EL (cell line): ENCODE measurements at places on chromosomes 12 and 14.

- DNase-seq = no peak
These were observed 466.4 kb downstream of the MED13L start for GRCh38 chr12:115811045-115811444.

DNA sequence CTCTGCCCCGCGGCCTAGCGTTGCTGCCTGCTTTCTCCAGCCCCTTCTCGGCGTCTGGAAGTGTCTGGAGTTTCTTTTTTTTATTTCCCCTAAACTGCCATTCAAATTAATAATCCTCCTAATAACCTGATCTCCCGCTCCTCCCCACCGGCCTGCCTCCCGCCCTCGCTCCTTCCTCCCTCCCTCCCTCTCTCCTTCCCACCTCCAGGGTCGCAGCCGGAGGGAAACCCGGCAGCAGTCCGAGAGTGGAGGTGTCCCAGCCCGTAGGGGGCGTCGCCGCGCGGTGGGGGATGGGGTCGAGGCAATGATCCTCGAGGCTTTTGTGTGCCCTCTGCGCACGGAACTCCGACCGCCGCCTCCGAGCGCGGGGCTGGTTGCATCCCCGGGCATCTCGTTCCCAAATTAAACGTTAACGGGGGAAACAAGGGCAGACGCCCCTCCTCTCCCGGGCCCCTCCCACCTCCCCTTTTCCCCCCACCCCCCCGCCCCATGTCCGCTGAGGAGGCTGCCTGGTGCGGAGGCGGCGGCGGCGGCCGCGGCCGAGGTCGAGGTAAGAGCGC is 1.0 kb upstream of the SOCS2 start:
- peak; percentile 83 for DNase-seq

DNA sequence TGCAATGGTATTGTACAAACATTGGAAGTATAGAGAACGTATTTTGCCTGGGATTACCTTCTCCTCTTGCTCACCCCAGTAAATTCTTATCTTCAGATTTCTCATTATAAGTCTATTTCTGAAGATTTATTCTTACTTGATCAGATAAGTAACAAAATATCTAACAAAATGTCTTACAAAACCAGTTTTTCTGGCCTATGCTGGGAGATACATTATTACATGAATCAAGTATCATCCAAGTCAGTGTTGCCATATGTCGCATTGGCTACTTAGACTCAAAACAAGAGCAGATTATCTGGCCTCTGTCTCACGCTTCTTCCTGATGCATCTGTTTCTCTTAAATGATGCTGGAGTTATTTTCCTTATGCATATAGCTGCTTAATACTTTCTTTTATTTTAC is 408.5 kb downstream of the CCER1 start:
- no peak for DNase-seq

DNA sequence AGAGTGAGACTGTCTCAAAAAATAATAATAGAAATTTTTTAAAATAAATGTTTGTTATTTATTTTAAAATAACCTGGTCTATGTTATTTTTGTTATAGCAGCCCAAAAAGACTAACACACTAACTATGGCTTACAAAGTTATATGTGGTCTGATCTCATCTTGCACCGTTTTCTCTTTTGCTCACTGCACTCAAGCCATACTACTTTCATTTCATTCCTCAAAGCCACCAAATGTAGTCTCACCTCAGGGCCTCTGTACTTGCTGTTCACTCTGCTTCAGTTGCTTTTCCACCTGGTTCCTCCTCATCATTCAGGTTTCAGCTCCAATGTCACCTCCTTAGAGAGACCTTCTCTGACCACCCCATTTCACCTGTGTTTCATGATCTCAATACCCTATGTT is 55.2 kb upstream of the MDM1 start:
- DNase-seq = no peak

DNA sequence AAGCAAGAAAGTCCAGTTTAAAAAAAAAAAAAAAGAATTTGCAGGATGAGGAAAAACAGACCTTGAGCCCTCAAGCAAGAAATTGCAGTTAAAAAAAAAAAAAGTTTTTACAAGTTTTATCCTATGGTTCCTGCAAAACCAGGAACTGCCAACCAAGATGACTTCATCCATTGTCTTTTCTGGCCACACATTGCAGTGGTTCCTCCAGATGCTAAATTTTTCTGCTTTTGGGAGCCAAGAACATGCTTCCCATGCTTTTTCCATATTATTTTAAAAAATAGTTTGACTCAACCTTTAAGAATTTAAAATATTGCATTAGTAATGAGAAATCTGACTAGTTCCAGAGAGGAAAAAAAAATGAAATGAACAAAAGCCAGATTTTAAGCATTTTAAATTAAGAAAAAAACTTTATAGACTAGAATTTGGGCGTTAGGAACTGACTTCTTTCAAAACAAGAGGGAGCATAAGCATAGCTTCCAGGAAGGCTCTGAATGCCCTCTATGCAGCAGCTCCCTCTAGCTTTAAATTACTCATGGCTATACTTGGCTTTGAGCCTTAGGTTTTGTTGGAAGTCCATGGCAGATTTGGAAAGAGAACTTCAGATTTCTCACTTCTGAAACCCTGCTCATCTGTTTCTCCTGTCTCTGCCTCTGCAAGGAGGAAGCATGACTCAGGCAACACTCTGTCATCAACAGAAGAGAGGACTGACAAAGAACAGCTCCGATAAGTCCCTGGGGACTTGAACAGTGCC is 124.5 kb downstream of the GPR65 start:
- DNase-seq = peak; percentile 76

DNA sequence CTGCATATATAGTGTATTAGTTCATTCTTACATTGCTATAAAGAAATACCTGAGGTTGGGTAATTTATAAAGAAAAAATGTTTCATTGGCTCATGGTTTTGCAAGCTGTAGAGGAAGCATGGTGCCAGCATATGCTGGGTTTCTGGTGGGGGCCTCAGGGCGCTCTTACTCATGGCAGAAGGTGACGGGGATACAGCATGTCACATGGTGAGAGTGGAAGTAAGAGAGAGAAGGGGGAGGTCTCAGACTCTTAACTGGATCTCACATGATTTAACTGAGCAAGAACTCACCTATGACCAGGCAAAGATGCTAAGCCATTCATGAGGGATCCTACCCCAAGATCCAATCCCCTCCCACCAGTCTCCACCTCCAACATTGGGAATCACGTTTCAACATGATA is 15.9 kb upstream of the PAWR start:
- no peak for DNase-seq

DNA sequence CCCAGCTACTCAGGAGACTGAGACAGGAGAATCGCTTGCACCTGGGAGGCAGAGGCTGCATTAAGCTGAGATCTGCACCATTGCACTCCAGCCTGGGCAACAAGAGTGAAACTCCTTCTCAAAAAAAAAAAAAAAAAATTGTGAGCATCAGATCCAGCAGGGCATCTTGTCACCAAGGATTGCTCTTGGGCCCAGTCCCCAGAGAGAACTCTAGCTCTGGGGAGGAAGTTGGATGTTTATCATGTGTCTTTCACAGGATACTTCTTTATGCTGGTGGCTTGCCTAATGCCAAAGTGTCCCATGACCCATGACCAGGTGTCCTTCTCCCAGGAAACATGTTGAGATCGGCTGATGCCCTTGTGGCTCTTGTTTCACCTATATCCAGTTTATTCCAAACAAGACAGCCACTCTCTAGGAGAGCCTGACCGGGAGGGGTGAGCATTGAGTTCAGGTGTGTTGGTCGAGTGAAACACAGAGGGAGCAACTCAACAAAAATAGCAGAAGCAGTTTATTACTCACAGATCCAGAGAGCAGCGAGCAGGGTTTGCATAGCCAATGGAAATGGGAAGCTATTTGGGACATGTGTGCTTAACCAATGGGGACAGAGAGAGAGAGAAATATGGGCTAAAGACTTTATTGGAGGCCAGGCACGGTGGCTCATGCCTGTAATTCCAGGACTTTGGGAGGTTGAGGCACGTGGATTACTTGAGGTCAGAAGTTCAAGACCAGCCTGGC is 6.6 kb upstream of the TCHP start:
- no peak for DNase-seq

DNA sequence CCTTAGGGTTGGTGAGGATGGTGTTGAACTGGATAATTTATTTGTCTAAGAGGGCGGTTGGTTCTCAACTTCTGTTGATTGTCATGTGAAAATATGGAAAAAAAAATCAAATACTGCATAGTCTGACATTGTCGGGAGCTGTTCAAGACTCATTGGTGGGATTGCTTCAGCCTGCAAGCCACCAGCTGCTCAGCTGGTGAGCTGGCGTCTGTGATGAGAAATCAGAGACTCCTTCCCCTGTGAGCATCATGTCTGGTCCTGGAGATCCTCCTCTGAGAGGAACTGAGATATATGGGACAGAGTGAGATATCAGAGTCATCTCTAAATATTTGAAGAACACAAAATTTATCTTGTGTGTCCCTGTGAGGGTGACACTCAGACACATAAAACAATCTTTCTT is 49.9 kb downstream of the TRIM9 start:
- DNase-seq = no peak

DNA sequence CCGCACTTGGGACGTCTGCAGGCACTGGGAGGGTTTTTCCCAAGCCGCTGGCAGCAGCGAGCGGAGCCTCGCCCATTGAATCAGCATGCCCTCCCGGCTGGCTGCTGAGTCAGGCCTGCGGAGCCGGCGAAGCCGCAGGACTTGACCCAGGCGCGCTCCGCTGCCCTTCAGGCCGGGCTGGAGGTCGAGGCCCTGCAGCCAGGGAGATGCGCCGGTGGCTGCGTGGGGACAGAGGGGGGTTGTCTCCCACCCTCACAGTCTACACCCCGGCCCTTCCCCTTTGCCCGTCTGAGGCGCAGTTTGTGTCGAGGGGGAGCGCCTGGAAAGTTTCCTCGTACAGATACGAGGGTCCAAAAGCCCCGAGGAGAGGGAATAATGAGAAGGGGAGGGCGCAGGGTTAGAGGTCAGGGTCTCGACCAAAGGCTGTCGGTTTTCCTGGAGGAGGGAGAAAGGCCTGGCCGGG is 759 bp upstream of the KLC1 start:
- DNase-seq = peak; percentile 83

DNA sequence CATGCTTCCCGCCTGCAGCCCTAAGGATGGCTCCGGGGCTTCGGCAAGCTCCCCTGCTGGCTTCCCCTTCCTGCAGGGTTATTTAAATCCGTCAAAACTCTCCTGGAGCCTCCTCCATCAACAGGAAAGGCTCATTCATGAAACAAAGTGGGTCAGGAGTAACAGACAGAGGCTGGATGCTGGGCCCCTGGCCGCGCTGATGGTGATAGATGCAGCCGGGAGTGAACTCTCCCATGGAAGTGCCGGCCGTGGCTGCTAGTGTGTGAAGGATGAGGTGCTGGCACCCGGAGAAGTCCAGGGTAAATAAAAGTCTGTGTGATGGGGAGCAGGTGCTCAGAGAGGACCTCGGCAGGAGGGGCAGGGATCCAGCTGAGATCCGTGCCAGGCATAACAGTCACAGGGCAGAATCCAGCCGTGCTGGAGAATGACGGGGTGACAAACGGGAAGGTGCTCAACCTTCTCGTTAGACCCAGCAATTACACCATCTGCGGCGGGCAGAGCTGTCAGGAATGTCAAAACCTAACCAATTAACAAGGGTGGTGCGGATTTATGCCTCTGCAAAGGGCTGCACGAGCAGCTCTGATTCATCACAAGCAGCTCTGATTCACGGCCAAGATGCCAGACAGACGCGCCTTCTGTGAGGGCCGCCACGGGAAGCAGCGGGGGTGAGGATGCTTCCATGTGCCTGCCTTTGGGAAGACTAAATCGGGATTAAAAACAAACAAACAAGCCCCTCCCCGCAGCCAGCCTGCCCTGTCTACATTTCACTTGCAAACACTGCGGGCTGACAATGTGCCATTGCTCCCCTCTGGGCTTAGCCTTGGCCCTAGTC is 55.6 kb downstream of the SYNE3 start:
- peak; percentile 84 for DNase-seq

DNA sequence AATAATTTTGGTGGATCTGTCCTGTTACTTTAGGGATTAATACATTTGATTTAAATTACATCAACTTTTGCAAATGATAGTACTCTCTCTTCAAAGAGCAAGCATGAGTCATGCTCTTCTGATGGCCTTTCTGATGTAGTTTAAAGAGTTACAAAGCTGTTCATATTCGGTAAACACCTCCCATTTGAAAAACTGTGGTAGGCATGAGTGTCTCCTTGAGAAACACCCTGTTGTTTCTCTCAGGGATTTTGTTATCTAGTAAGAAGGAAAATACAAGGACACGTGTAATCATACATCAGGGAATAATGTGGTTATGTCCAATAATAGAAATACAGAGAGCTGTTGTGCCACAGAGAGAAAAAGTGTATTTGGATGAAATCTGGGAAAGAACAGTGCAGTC is 53.3 kb upstream of the E2F7 start:
- DNase-seq = peak; percentile 35

GRCh38 chr14:85159726-85160125 is 370.2 kb upstream of the FLRT2 start:
- DNase-seq = no peak

DNA sequence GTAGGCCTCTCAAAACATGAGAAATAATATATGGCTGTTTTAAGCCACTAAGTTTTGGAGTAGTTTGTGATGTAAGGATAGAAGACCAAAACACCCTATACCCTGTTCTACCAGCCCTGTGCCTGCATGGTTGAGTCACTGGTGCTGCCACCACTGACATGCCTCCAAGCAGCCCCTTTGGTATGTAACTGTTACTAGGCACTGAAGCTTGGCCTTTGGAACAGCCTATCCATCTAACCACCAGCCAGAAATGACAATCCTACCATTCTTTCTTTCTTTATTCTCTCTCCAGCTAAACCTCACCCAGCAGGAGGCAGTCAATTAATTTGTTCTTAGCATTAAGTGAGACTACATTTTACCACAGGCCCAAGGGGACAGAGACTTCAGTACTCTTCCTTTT is 240.3 kb downstream of the MSRB3 start:
- peak; percentile 54 for DNase-seq
